ENCODE measurements at places on chromosomes 6 and 20.

DNA sequence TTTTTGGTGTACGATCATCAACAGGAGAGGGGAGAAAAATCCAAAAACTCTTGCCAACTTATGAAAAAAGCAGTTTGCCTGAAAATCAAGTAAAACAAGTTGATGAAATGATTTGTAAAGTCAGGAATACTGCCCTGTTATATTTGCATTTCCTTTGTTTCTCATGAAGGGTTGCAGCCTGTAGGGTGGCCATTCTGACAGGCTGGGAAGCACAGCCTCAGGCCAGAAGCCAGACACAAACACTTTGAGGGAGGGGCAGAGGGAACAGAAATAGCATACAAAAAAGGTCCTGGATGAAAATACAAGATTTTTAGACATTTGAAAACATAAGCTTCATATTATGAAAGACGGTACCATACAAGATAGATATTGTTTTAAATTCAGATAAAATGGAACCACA is 109.8 kb downstream of the DTNBP1 start:
- DNase-seq = no peak

DNA sequence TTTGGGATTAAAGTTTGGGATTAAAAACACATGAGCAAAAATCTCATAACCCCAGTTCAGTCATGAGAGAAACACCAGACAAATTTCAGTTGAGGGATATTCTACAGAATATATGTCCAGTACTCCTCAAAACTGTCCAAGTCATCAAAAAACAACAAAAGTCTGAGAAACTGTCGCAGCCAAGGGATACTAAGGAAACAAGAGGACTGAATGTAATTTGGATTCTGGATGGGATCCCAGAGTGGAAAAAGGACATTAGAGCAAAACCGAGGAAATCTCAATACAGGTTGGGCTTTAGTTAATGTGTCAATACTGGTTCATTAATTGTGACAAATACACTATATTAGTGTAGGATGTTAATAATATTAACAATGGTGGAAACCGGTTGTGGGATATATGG is 219.3 kb downstream of the BCKDHB start:
- no peak for DNase-seq

GRCh38 chr20:4459081-4459480 is 262.6 kb upstream of the PRND start:
- no peak for DNase-seq

GRCh38 chr20:24640686-24641085 is 171.3 kb downstream of the SYNDIG1 start:
- DNase-seq = no peak

GRCh38 chr6:75077701-75078100 is 128.2 kb downstream of the COL12A1 start:
- DNase-seq = no peak

DNA sequence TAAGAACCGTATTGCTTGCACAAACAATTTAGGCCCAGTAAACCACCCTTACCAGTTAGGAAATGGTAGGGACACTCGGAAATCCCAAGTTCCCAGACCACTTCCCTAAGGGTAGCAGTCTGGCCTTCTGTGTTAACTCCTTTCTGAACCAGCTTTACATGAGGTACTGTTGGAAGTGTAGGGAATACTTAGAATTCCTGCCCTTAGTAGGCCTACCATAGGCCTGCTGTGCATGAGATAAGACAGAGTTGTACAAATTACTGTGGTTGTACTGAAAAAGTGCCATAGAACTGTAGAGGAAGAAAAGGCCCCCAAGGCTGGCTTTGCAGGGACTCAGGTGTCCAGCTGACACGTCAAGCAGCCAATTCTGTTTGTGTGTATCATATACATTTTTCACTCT is 11.1 kb downstream of the RPRD1B start:
- no peak for DNase-seq

DNA sequence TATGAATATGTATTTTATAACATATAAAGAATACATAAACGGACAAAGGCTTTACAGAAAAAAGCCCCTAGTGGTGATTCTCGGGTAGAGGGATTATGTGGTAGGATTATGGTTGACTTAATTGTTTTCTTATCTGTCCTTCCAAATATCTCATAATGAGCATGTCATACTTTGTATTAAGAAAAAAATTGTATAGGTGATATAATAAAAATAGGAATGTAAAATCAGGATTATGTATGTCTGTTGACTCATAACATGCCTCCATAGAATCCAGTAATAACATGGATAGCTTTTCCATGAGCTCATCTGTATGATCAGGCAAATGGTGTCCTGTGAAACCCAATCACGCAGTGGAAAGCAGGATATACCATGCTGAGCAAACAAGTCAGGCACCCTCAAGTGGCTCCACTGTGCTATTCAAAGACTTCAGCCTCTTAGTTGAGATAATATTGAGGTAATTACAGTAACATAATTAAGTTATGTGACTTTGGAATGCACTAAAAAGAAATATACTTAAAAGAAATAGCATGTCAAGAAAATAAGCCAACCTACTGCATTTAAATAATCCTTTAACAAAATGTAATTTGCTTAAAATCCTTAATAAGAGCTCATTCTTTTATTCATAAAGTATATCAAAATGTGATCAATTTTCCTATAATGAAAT is 39.6 kb upstream of the PRELID3B start:
- no peak for DNase-seq

GRCh38 chr6:33036535-33036934 is 27.1 kb upstream of the HLA-DOA start:
- DNase-seq = no peak

- DNase-seq = no peak
Observed at GRCh38 chr20:20267685-20268370, 100.1 kb upstream of the INSM1 start.

DNA sequence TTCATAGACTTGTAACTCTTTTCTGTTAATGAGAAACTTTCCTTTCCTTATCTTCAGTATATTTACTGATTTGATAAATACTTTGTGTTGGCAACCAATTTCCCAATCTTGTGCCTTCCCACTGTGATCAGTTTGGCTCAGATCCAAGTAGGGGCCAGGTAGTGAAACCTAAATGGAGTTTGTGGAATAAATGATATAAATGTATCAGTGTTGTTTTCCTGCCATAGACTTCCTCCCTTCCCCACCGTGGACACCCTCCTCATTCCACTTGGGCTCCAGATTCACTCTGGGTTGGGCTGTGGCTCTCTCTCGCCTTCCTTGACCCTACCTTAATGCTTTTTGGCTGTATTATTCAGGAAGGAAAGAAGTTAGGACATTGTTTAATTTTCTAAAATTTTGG is 1.3 kb downstream of the ZKSCAN3 start:
- DNase-seq = no peak

GRCh38 chr6:158131926-158132325 is 36.1 kb downstream of the SERAC1 start:
- DNase-seq = no peak

- no peak for DNase-seq
Observed at GRCh38 chr6:45430590-45431202, 53.0 kb upstream of the SUPT3H start.

GRCh38 chr6:55969526-55969925 is 94.1 kb upstream of the BMP5 start:
- no peak for DNase-seq

DNA sequence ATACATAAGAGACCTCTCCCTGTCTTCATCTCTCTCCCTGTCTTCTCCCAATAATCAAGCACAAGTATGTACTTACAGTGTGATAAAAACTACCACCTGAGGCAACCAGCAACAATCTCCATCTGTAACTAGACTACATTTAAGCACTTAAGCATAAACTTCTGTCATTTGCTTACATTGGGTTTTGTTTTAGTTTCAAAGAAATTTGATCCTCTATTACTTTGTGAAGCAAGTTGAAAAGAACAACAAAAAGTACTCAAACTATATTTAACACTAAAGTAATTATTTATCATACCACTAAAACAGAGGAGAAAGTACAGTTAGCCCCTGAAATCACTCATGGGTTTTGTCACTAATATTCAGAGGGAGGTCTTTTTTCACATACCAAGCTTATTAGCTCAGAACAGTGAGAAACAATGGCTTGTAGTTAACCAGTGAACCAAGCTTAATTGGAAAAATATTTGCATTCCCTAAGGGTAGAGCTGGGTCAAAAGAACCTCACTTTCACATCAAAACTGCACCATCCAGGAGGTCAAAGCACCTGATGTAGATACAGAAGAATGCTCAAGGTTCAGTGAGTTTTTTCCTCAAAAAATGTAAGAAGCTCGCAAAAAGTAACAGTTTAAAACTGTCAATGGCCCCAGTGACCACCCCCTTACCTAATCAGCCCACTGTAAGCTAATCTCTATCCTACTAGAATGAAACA is 34.1 kb downstream of the DCDC2 start:
- DNase-seq = no peak
